ENCODE measurements at places on chromosomes 1 and 21.

DNA sequence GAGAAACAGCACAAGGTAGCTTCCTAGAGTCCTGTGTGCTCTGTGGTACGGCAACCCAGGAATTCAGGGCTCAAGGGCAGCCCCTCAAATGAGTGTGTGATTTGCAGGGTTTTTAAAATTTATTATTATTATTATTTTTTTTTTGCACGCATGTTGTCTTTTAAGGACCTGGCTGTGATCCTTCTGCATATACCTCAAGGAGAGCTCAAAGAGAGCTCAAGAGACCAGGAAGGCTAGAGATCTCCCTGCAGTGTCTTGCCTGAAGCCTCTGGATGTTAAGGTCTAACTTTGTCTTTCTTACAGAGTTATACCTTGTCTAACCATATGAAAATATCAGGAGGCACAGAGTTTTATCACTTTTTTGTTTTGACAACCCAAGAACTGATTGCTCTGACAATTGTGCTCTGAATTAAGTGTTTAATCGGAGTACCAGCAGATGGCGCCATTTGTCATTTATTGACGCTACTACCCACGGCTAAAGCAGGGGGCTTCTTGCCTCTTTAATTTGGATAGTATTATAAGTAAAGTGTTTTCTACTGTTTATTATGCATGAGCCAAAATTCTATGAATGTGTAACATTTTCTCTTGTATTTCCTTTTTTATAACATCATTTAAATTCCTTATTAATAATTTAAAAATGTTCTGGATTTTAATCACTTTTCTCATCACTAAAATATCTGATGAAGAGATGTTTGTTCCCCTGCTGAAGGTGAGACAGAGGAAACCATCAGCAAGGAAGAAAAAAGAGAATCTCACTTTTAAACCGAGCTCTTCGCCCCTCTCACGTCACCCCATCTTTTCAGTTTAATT is 35.8 kb upstream of the LMO4 start:
- peak; percentile 15 for DNase-seq

- no peak for DNase-seq
Observed at GRCh38 chr1:84668185-84668584, 22.1 kb downstream of the SSX2IP start.

- no peak for DNase-seq
Observed at GRCh38 chr1:85049735-85050166, 1.5 kb upstream of the MCOLN3 start.

DNA sequence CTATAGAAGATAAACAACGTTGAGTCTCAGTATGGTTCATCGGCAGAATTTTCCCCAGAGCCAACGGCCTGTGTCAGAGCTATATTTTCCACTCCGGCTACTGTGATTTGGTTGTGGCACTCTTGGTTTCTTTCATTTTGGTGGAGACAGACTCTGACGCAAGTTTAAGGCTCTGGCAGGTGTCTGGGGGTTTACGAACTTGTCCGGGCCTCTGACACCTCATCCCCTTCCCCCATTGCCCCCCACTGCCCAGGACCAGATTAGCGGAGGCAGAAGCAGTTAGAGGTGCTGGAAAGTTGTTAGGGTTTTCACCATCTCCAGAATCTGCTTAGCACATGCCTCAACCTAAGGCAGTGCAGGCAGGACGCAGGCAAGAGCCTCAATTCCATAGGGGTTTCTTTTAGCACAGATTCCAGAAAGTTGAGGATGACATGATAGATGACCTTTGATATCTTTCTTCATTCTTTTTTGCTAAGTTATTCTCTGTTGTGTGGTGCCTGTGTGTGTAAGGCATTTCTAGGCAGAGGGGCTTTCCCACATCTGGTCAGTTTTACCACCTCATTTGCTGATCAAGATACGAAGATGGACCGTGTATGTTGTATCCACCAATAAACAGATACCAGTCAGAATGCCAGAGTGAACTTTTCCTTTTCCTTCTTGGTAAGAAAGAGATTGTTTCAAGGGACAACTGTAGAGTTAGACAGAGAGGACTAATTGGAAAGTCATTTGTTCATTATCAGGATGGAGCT is 18.4 kb upstream of the IL10 start:
- DNase-seq, result no peak

DNA sequence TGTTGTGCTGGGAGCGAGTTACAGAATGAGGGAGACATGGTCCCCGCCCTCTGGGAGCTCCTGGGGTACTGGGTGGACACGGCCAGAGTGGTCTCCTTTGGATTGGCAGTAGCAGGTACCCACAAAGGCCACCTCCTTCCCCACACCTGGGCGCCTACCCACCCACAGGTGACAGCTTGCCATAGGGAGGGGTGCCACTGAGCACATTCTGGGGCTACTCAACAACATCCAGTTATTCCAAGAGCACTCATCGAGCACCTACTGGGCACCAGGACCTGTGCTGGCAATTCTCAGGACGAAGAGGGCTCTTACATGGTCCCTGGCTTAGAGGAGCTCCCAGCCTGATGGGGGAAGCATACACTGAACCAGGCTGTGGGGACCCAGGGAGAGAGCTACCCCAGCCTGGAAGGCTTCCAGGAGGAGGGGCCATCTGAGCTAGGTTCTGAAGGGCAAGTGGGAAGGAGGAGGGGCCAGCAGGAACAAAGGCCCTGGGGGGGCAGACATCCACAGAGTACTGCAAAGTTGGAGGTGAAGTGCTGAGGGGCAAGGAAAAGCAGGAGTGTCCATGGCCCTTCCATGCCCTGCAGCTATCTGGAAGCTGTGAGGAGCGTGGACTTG is 22.0 kb downstream of the MRPL37 start:
- DNase-seq, result no peak

GRCh38 chr1:43844114-43844513 is 89.5 kb upstream of the ARTN start:
- DNase-seq, result no peak

- DNase-seq, result no peak
Observed at GRCh38 chr1:207497941-207498340, 2.0 kb downstream of the CR1 start.

GRCh38 chr1:107449326-107449725 is 308.5 kb downstream of the NTNG1 start:
- no peak for DNase-seq

DNA sequence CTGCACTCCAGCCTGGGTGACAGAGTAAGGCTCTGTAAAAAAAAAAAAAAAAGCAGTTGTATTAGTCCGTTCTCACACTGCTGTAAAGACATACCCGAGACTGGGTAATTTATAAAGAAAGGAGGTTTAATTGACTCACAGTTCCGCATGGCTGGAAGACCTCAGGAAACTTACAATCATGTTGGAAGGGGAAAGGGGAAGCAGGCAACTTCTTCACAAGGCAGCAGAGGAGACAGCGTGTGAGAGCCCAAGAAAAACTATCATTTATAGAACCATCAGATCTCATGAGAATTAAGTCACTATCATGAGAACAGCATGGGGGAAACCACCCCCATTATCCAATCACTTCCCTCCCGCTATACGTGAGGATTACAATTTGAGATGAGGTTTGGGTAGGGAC is 151.7 kb upstream of the NR5A2 start:
- no peak for DNase-seq

DNA sequence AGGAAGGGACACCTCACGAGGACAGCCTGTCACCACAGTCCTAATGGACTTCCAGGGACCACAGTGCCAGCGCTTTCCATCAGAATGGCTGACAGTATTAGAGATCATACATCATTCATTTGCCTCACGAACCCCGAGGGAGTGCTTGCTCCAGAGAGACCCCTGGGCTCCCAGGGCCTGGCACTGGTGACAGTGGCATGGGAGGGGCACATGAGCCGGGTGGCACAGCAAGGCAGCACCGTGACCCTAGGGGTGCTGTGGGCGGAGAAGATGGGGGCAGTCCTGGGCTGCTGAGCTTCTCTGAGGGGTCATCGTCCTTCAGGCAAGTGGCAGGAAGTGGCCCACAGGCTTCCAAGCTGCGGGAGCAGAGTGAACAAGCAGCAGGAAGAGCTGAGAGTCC is 16.4 kb upstream of the TSPEAR start:
- DNase-seq, result no peak

DNA sequence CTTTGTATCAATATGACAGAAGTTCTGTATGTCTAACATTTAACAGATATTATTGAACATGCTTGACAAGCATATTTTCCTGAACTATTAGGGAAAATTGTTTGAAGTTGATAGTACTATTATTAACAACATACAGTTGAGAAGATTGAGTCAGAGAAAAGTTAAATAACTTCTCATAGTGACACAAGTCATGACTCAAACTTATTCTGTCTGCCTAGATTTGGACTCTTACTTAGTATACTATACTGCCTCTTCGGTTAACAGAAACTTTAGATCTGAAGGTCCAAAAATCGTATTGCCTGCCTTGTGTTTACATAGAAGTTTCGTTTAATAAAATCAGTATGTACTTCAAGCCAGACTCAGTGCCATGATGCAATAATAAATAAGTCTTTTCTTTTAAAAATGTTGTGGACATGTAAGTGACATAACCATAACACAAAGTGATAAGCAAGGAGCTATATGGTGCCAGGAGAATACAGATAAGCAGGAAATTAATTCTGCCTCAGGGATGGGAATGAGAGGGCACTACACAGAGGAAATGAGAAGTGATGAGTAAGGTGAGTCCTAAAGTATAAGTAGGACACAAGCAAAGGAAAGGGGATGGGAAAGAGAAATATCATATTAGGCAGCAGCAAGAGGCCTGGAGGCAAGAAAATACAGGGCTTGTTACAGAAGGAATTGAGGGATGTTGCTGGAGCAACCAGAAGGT is 48.1 kb downstream of the LHX9 start:
- no peak for DNase-seq

DNA sequence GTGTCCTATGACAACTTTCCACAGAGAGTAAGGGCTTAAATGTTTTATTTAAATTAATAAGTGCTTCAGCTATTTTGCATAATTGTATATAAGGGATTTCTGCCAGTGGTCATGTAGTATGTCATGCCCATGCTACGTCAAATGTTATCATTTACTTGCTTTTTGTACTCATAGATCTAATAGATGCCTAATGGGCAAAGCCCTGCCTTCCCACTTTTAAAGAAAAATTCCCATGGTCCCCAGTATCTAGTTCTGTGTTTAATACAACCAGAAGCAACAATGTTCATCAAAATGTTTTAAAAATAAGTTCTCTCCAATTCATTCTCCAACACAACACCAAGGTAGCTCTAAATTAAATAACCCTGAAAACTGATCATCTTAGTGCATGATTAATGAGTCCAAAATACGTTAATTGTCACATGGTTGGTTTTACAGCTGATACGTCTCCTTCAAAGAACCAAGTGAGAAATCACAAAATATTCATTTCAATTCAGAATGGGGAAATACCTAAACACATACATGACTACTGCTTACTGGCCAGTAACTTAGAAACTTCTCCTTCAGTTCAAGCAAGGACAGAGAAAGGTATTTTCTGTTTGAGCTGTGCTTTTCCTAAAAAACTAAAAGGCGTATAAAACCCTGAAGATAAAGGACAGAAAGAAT is 49.1 kb upstream of the SDC3 start:
- DNase-seq, result no peak

- DNase-seq, result no peak
Observed at GRCh38 chr1:45585496-45586075, 1.7 kb downstream of the NASP start.

GRCh38 chr1:1085171-1085841 is 11.2 kb upstream of the RNF223 start:
- no peak for DNase-seq

DNA sequence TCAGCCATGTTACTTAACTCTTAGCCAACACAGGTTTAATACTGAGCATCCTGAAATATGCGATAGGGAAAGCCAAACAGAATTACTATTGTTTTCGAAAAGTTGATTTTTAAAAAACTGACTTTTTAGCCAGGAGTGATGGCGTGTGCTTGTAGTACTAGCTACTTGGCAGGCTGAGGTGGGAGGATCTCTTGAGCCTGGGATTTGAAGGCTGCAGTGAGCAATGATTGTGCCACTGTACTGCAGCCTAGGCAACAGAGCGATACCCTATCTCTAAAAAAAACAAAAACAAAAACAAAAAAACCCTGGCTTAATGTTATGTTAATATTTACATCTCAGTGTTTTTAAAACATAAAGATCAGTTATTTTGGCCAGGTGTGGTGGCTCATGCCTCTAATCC is 16.7 kb downstream of the NMNAT1 start:
- DNase-seq, result no peak

- DNase-seq, result no peak
Observed at GRCh38 chr21:43640400-43640799, 18.9 kb downstream of the HSF2BP start.

- no peak for DNase-seq
Observed at GRCh38 chr1:83034851-83035250, 964.1 kb downstream of the TTLL7 start.

DNA sequence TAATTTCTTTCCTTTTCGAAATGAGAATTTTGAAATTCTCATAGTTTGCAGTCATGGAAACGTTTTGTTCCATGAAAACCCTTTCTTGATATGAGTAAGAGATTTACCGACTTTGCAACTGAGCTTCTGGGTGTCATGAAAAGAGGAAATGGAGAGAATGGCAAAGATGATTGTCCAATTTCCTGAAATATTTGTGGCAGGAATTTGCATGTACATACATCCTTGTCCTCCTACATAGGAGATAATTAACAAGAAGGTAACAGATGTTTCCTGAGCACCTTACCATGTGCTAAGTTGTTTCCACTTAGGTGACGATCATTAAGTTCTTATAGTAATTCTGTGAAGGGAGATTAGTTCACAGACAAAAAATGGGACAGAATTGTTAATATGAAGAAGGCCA is 170.7 kb downstream of the NEGR1 start:
- no peak for DNase-seq

DNA sequence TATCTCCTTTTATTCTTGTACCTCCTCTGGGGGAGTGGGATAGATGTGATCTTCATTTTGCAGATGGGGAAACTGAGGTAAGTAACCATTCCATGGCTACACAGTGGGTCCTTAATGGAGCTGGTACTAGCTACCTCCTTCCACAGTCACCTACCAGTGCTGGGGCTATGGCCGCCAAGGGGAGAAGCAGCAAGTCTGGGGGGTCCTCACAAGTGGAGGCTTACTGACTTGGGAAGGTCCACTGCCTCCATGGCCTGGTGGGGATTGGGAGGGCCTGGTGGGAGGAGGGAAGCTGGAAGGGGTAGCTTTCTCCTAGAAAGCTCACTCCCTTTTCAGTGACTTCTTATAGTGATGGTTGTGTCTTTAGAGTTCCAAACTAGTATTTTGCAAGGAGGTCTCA is 5.9 kb upstream of the FOXO6 start:
- no peak for DNase-seq

DNA sequence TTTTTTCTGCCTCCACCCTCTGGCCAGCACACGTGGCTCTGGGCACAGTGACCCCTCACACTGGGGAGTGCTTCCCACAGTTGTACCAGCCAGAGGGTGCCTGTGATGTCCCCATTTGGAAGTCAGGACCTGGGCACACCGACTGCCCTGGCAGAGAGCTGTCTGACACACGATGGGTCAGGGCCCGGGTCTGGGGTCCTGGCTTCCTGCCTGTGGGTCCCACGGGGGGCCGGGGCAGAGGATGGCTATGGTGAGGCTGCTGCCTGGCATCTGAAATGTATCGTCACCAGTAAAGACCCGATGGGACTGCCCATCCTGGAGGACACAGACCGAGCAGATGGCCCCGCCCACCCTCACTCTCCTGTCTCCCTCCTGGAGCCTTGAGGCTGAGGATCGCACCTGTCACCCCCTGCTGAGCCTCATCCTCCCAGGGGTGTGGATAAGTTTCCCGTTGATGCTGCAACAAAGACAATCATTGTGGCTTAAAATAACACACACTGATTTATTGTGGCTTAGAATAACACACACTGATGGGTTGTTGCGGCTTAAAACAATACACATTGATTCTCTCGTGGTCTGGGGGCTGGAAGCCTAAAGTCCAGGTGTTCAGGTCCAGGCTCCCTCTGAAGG is 88.8 kb upstream of the TTC34 start:
- DNase-seq, result no peak

- DNase-seq, result no peak
Observed at GRCh38 chr1:175402336-175402735, 209.8 kb upstream of the KIAA0040 start.
